Fibroblast of skin of back (primary cell): ENCODE measurements at places on chromosomes 3 and 15.

DNA sequence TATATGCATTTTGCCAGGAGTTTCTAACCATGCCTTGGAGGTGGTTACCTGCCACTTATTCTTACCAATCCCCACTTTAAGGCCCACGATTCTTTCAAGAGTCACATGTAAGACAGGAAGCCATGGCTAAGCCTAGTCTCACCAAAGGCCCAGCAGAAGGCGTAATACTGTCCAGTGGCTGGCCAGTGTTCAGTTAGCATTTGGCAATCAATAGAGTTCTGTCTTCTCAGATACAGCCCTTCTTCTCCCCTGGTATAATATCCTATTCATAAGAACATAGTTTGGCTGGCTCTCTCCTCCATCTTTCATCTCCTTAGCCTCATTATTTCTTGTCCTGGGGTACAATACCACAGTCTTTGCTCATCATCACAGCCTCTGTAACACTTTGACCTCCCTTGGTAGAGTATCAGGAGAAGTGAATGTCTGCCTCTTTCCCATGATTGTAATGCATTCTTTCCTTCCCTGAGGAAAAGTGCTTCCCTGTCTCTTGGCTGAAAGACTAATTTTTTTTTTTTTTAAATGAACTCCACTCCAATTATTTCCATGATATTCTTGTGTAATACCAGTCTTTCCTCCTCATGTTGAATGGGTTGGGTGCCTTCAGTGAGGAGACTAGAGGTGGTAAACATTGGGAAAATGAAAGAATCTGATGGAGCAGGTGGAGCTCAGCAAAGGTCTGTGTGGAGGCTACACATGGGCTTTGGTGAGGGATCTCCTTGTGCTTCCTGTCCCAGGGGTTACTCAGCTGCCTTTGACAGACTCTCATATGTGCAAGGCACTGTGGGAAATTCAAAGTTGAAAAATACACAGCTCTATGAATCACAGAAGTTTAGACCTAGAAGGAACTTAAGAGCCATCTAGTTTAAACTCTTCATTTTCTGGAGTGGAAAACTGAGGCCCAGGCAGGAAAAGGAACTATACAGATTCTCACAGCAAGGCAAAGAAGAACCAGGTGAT, 218.2 kb downstream of the P3H2 start:
- DNase-seq = peak; percentile 28

- peak; percentile 34 for DNase-seq
Observed at GRCh38 chr15:81336568-81336967, 12.6 kb upstream of the STARD5 start.

GRCh38 chr3:160139291-160139690, 85.9 kb upstream of the C3orf80 start:
- DNase-seq = no peak

- DNase-seq = no peak
Observed at GRCh38 chr3:147701195-147701594, 292.0 kb downstream of the ZIC1 start.

GRCh38 chr3:93867425-93867824, 106.3 kb downstream of the PROS1 start:
- DNase-seq = no peak

- no peak for DNase-seq
Observed at GRCh38 chr15:31098491-31098917, 3.0 kb downstream of the TRPM1 start.

GRCh38 chr3:38521391-38521987, 25.3 kb downstream of the EXOG start:
- peak; percentile 60 for DNase-seq

DNA sequence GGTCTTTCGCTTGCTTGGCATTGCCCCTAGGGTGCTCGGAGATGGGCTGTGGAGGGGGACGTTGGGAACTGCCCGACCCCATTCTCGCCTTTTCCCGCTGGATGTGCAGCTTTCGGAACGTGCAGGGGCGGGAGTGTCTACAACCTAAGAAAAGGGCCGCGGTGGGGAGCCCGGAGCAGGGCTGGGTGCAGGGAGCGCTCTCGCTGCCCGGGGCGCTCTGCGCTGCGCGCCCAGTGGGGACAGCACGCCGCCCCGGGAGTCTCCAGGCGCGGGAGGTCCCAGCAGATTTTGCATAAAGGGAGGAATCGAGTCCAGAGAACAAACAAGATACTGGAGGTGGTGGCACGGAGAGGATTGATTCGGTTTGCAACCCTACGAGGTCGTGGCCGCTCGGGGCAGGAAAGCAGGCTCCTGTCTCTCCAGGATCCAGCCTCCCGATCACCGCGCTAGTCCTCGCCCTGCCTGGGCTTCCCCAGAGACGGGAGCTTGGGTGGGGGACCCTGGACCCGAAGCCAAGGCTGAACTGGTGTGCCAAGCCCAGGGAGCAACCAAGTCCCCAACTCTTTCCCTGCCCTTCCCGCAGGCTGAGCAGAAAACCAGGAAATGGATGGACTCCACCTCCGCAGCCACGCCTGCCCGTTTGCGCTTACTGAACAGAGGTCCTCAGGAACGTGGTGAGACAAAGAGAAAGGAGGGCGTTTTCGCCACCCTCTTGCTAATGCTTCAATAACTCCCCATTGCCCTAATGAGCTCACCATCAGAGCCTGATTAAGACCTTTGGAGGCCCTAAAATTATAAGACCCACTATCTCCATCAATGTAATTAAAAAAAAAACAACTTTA, 59.7 kb downstream of the NOX5 start:
- DNase-seq = peak; percentile 63

GRCh38 chr3:28907616-28908015, 373.3 kb upstream of the RBMS3 start:
- no peak for DNase-seq

GRCh38 chr3:4824926-4825325, 154.3 kb upstream of the BHLHE40 start:
- DNase-seq = peak; percentile 91

DNA sequence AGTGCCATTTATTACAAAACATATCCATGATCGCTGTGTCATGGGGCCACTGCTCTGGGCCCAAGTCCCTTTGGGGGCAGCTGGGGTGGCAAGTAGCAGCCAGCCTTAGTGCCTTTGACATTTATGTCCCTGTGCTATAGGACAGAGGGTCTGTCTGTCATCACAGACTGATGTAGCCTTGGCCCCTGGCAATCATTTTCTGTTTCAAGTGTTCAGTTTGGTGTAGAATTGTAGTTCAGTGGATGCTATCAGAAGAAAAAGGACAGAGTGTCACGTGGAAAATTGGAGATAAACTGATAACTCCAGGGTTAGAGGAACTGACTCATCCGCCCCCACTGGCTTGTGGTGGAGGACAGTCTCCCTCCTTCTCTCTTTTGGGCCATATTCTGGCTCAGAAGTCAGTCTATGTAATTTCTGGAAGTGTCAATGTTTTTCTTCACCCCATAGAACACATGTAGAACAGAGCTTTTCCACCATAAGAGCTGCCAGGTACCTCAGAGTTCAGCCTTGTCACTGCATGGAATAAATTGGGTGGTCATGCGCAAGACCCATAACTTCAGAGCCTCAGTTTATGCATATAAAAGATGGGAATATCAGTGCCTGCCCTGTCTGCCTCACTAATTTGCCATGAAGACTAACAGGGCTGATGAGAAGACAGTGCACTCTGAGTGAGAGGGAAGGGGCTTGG, 4.5 kb upstream of the MRPS22 start:
- DNase-seq = no peak

DNA sequence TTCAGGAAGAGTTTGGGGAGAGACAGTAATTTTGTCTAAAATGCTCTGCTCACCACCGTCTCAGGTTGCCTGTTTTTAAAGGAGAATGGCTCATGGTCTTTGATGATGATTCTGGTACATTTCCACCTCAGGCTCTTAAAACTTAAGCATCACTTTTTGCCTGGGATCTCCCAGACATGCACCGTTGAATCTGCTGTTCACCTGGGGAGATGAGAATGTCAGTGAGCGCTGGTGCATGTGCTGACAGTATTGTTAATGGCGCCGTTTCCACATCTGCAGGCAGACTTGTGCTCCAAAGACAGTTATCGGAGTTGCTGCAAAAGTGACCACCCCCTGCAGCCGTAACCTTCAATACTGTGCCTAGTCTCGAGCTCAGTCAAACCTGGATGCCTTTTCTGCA, 219.0 kb upstream of the TPM1 start:
- no peak for DNase-seq

- DNase-seq = no peak
Observed at GRCh38 chr3:62414786-62415185, 41.4 kb upstream of the FEZF2 start.

DNA sequence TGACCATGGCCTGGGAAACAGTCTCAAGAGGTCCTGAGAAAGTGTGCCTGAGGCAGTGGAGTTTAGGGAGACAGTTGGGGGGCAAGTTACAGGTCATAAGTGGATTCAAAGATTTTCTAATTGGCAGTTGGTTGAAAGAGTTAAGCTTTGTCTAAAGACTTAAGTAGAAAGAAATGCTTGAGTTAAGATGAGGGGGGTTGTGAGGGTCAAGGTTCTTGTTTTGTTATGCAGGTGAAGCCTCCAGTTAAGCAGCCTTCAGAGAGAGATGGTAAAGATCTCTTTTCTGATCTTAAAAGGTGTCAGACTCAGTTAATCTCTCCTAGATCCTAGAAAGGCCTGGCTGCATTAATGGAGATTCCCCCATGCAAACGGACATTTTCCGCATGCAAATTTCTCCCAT, 356.3 kb upstream of the C2CD4B start:
- DNase-seq = no peak

GRCh38 chr3:59862686-59863085, 812.9 kb upstream of the CFAP20DC start:
- DNase-seq = peak; percentile 79

DNA sequence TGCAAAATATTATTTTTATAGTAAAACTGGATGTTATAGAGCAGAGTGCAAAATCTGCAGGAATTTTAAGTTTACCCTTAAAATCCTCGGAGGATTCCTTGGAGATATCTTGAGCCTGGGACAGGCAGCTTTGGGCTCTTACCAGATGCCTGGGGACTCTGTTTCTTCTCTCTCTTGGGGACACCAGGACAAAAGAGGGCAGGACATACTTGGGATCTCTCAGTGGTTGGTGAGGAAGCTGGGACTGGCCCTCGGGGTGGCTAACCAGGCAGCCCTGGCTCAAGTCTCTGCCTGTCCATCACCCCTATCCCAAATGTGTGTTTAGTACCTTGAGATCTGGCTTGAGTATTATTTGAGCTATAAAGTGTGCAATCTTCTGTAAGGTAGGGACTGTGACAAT, 38.6 kb downstream of the TKT start:
- no peak for DNase-seq

- no peak for DNase-seq
Observed at GRCh38 chr15:64774629-64775493, 528 bp downstream of the RBPMS2 start.

DNA sequence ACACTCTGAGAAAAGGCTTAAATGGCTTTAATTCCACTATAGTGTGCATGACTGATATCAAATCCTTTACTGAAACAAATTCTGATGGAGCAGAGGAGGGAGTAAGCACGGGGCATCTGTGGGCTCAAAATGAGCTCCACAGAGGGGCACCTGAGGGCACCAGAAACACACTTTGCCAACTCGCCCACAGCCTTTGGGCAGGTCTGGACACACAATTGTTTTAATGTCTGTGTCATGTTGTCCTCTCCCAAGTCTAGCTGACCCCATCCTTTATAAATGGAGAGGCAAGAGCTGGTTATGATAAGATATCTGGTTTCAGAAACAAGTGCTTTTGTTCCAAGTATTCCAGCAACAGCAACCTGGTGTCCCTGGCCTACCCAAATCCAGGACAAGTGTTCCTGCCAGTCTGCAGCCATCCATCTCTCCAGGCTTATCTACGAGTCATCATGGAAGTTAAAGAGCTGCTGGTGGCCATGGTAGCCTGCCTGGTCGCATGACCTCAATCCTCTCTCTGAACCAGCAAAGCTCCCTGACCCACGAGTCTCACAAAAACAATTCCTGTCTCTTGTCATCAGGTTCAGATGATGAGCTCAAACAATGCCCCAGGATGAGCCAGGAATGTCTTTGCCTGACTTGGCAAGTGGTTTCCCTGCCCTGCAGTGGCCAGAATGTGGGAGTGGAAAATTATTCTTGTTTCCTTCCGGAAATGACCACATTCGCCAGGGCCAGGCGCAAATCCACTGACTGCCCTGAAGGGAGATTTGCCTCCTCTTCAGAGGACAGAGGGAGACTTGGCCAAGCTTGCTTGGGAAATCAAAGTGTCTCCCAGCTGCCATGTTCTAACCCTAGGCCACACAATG, 64.4 kb upstream of the TPM1 start:
- peak; percentile 87 for DNase-seq

DNA sequence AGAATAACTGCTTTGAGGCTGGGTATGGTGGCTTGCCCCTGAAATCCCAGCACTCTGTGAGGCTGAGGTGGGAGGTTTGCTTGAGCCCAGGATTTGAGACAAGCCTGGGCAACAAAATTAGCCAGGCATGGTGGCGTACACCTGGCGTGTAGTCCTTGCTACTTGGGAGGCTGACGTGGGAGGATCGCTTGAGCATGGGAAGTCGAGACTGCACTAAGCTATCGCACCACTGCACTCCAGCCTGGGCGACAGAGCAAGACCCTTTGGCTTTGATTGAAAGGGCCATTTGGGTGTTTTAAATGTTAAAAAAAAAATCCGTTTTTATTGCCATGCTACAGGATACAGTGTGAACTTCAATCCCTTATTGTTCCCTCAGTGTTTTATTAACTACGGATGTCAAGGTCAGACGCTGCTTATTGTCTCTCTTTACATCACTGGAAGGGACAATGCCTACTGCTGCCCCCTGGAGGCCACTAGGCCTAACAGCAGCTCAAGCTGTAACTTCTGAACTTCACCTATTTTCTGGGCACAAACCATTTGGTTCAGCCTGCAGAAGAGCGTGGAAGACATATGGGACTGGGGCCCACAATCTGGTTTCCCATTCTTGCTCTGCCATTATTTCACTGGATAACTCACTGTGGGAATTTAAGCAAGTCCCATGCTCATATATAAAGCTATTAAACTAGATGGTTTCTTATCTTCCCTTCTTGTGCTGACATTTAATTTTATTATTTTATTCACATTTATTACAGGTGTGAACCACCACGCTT, 15.3 kb upstream of the IREB2 start:
- peak; percentile 59 for DNase-seq

- DNase-seq = no peak
Observed at GRCh38 chr15:64247535-64247905, 84.7 kb upstream of the PPIB start.

GRCh38 chr3:184308744-184309143, 5.7 kb upstream of the EIF4G1 start:
- no peak for DNase-seq

GRCh38 chr15:69664572-69665571, 212.3 kb downstream of the RPLP1 start:
- DNase-seq = no peak

DNA sequence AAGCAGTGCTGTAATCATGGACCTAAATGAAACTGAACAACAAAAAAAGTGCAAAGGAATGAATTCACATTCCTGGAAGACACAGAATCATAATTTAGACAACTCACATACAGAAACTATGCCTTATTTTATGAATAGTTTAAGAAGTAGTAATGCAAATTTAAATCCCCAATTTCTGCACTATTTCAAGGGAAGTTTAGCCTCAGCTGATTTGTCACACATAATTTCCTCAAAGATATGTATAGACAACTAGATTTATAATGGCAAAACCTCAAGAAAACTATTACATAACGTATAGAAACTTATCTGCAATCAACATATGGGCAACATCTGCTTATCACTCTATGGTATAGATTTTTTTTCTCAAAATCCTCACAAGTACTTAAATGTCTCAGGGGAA, 7.8 kb upstream of the PTX3 start:
- peak; percentile 39 for DNase-seq
